ENCODE measurements at places on chromosomes 6 and 20. TPM values are rescaled to one million over a fixed set of nuclear protein-coding genes. Genes with fewer than 3 reads are reported as not detected.

PRPH2 gene
- total RNA-seq, result 5.3 TPM

RIPPLY2 gene
- total RNA-seq, result 11.3 TPM

KHDC1 gene
- 5.6 TPM for total RNA-seq

ATAT1 gene
- total RNA-seq, result 67.3 TPM

TOMM6 gene
- total RNA-seq, result 30.4 TPM

C20orf202 gene
- total RNA-seq, result 1.3 TPM

SLC26A8 gene
- total RNA-seq, result 3.8 TPM

ZC3H12D gene
- 0.31 TPM for total RNA-seq

CRNKL1 gene
- total RNA-seq, result 59.8 TPM

BMP7 gene
- 16.9 TPM for total RNA-seq

XPO5 gene
- 62.0 TPM for total RNA-seq

PDYN gene
- 1.6 TPM for total RNA-seq

TMEM170B gene
- 56.0 TPM for total RNA-seq

FAXC gene
- 54.1 TPM for total RNA-seq

Data from parietal lobe (tissue), 2 donors.